Activated CD8-positive, alpha-beta T cell treated with anti-CD3 and anti-CD28 coated beads for 36 hours (primary cell): ENCODE measurements at places on chromosomes 3 and 15. TPM values are rescaled to one million over a fixed set of nuclear protein-coding genes. Genes with fewer than 3 reads are reported as not detected.

The ZCWPW2 gene
- 0.68 TPM for total RNA-seq

The SNTN gene
- total RNA-seq, result not detected

The GLT8D1 gene
- total RNA-seq, result 34.0 TPM

The GREM1 gene
- total RNA-seq, result not detected

The ANKUB1 gene
- total RNA-seq, result not detected

The XIRP1 gene
- total RNA-seq, result 2.5 TPM

The CIDEC gene
- total RNA-seq, result not detected

DNA sequence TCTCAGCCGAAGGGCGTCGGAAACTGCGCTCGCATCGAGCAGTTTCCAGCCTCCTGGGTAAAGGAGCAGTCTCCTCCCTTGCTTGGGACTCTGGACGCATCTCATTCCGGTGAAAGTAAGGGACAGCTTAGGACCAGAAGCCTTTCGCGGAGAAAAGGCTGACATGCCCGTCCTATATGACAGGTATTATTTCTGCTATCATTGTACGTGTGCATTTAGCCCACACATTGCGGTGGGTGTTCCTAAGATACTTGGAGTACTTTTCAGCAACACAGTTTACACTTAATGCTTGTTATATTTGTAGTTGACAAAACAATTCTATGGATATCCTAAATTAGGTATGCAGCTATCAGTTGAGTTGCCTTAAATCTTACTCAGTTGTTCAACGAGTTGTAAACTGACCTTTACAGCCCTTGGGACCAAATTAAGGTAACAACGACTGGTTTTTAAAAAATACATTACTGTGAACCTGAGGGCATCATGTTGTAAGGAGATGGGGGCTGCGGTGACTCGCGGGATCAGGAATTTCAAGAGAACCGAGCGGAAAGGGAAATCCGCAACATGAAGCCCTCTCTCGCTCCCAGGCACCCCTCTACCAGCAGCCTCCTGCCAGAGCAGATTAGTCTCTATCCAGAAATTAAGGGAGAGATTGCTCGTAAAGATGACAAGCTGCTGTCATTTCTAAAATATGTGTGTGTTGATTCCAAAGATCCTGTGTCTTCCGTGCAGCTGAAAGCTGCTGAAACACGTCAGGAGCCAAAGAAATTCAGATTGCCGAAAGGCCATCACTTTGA is 632 bp upstream of the COPS2 start:
- H3K4me3 ChIP-seq, result peak overlapping the region; percentile 99
- peaks cover 6% of the 10 kb centered on the region for H3K36me3 ChIP-seq
- no peaks in the 10 kb centered on the region for H3K27me3 ChIP-seq
- H3K4me1 ChIP-seq, result peaks cover 32% of the 10 kb centered on the region

DNA sequence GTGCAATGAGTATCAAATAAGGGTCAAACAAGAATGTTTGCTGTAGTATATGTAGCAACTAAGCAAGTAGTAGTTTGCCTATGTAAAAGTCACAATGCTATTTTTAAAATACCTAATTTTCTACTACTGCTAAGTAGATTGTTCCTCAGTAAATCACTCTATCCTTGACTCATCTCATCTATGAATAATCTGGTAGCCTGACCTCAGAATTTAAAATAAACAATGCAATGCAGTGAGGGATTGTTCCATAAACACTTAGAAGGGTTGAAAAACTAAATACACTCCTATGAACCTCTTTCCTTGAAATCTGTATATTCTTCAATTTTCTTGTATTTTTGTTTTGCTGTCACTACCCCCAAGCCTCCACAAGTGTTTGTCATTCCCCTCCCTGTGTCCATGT is 253.3 kb downstream of the TBC1D5 start:
- no peak overlapping the region for H3K27ac ChIP-seq
- no peaks in the 10 kb centered on the region for H3K27me3 ChIP-seq
- H3K4me3 ChIP-seq, result no peak overlapping the region

DNA sequence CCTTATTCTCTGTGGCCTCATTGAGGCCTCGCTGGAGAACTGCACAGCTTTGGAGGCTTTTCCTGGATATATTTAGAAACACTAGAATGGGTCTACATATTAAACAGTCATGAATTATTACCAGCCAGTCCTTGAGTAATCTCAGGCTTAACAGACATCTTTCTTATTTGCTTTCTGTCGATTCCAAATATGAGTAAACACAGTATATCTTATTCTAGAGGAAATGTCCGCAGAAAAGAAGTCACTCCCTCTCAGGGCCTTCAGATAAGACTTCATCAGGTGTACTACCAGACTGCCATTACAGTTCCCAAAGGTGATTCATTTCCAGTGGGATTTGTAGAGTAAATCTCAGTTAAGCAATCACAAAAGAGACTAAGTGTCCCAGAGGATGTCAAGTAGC is 310.7 kb downstream of the RBMS3 start:
- no peaks in the 10 kb centered on the region for H3K4me1 ChIP-seq
- no peak overlapping the region for H3K4me3 ChIP-seq
- peaks cover 1% of the 10 kb centered on the region for H3K27me3 ChIP-seq
- no peak for DNase-seq
- no peak overlapping the region for H3K27ac ChIP-seq

DNA sequence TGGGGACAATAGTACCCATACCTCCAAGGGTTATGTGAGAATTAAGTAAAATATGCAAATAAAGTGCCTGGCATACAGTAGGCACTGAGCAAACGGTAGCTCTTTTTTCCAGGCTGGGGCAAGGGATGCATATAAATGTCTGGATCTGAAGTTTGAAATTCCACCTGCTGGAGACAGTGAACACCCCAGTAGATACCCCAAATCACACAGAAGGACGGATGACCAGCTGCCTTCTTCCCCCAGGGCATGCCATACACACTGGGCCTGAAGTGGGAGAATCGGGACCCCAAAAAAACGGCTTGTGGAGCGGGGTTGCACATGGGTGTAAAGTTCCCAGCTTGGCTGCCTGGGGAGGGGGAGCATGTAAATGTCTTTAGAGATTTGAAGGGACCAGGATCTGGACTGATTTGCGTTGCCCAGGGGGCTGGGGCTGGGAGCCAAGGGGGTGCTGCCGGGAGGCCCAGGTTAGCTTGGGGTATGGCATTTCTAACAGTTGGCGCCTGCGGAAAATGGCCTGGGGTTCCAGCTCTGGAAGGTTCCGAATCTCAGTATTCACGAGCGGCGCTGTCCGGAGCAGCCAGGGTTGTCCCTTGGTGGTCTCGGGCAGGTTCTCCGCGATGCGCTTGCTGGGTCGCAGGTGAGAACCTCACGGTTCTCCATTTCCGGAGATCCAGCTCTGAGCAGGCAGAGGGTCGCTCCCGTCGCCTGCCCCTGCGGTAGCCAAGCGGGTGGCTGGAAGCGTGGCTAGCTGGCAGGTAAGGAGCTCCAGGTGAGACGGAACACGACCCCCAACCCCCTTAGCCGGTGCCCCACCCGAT is 42.6 kb upstream of the POLG start:
- H3K36me3 ChIP-seq, result no peaks in the 10 kb centered on the region
- peaks cover 13% of the 10 kb centered on the region for H3K4me1 ChIP-seq
- peak overlapping the region; percentile 69 for H3K4me3 ChIP-seq
- H3K27me3 ChIP-seq, result peaks cover 77% of the 10 kb centered on the region
- DNase-seq, result no peak
- no peak overlapping the region for H3K27ac ChIP-seq

DNA sequence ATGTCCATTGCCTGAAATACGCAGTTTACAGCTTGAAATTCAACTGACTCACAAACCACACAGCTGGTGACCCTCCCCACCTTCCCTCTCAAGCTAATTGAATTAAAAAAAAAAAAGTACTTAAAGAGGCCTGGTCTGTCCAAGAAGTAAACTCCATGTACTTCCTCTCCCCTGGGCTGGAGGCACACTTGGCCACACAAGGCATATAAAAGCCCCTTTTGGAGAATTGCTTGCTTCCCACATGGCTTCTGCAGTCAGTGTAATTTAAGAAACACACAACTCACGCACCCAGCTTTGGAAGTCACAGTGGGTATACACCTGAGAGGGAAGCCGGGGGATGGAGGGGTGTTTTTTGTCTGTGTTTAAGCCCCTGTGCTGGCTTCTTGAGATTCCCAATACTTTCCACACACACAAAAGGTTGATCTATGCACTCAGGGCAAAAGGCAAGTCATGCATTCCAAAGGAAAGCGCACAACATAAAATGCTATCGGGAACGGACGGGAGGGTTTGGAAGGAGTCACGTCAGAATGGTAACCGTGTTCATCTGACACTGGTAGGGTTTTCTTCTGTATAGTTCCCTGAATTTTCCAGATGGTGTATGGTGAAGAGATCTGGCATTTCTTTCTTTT is 106.6 kb upstream of the ALDH1A3 start:
- H3K4me1 ChIP-seq, result no peaks in the 10 kb centered on the region
- no peaks in the 10 kb centered on the region for H3K27me3 ChIP-seq
- DNase-seq, result no peak
- no peak overlapping the region for H3K4me3 ChIP-seq

DNA sequence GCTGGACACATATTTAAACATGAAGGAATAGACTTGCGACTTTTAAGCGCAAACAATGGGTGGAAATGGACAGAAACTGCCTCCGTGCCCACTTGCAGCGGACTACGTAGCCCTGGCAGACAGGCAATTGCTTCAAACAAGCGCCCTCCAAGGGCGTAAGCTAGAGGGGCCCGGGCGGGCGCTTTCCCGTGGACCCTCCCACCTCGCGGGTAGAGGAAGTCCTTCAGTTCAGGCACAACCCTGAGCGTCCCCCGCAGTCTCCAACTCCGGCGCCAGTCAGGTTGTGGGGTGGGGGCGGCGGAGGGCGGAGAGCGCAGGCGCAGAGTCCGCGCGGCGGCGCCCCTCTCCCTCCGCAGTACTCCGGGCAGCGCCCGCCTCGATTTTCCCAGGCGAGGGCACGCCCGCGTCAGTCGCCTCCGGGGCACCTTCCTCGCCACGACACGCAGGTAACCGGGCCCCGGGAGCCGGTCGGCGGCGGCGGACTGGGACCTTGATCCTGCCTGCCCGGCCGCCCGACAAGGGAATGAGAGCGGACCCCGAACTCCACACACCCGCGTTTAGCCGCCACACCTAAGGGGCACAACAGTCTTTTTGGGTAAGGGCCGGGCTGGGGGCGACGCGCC is at the start of gene SLC35G2:
Gene SLC35G2, plus strand, starts transcription at position 358 of the 623 bp plus-strand sequence. CDS start 35,335 bp downstream, outside the sequence.
- peaks cover 27% of the 10 kb centered on the region for H3K27me3 ChIP-seq
- H3K4me1 ChIP-seq, result peaks cover 24% of the 10 kb centered on the region
- H3K27ac ChIP-seq, result peak within 1 kb of the TSS; percentile 82
- peak; percentile 69 for DNase-seq

GRCh38 chr3:100333970-100334487 is 528 bp upstream of the NIT2 start:
- peak overlapping the region; percentile 72 for H3K27ac ChIP-seq
- peaks cover 15% of the 10 kb centered on the region for H3K4me1 ChIP-seq
- H3K27me3 ChIP-seq, result no peaks in the 10 kb centered on the region

- no peaks in the 10 kb centered on the region for H3K4me1 ChIP-seq
- H3K27ac ChIP-seq, result no peak overlapping the region
- no peaks in the 10 kb centered on the region for H3K36me3 ChIP-seq
- no peaks in the 10 kb centered on the region for H3K27me3 ChIP-seq
- H3K4me3 ChIP-seq, result no peak overlapping the region
- DNase-seq, result no peak
Observed at GRCh38 chr15:89946681-89947299, 34.0 kb upstream of the ARPIN start.

- peaks cover 12% of the 10 kb centered on the region for H3K36me3 ChIP-seq
- H3K4me3 ChIP-seq, result peak overlapping the region; percentile 98
- peaks cover 47% of the 10 kb centered on the region for H3K27me3 ChIP-seq
- no peak overlapping the region for H3K27ac ChIP-seq
Observed at GRCh38 chr3:158108445-158108985, 1.4 kb upstream of the RSRC1 start.

- H3K27me3 ChIP-seq, result peaks cover 3% of the 10 kb centered on the region
- H3K4me3 ChIP-seq, result no peak overlapping the region
- no peak overlapping the region for H3K27ac ChIP-seq
- DNase-seq, result no peak
- H3K4me1 ChIP-seq, result no peaks in the 10 kb centered on the region
Observed at GRCh38 chr3:157948605-157949383, 157.4 kb downstream of the SHOX2 start.

DNA sequence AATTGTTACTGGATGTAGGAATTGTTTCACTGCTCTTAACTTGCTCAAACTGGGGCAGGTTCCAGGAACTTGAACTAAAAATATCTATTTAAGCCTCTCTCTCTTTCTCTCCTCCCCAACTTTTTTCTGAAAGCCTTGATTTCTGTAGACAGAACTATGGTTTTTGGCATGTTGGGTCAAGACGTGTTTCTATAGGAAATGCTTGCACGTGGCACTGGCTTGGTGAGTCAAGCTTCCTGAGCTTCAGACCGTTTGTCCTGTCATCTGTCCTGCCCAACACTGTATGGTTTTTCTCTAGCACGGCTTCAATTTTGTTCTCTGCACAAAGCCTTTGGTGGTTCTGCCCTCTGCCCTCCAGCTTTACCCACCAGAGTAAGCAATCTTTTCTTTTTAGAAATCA is 13.5 kb downstream of the EAF1 start:
- H3K27me3 ChIP-seq, result no peaks in the 10 kb centered on the region
- H3K4me1 ChIP-seq, result peaks cover 8% of the 10 kb centered on the region
- peak overlapping the region; percentile 60 for H3K27ac ChIP-seq
- H3K36me3 ChIP-seq, result peaks cover 46% of the 10 kb centered on the region
- no peak for DNase-seq

- H3K4me3 ChIP-seq, result peak overlapping the region; percentile 99
- peaks cover 43% of the 10 kb centered on the region for H3K4me1 ChIP-seq
- no peaks in the 10 kb centered on the region for H3K27me3 ChIP-seq
- peak; percentile 12 for DNase-seq
Observed at GRCh38 chr3:119497820-119498185, 544 bp upstream of the TIMMDC1 start.

GRCh38 chr3:52195823-52196331 is 2.1 kb upstream of the ALAS1 start:
- no peaks in the 10 kb centered on the region for H3K27me3 ChIP-seq
- peaks cover 33% of the 10 kb centered on the region for H3K4me1 ChIP-seq
- DNase-seq, result no peak
- no peak overlapping the region for H3K27ac ChIP-seq

DNA sequence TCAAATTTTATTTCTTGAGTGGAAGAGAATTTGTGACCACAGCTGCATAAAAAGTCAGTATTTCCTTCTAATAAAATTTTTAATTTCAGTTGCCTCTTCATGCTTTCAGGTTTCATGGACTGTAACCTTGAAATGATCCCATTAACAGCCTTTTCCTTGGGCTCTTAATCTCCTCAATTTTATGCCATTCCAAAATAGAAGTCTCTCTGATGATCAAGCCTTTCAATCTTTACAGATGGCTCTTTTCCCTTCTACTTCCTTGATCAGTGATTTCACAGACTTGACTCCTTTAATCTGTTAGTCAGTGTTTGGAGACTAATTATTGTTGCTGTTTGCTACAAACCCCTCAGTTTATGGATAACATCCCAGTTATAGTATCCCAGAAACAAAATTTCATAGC is 11.9 kb downstream of the TSC22D2 start:
- H3K4me1 ChIP-seq, result peaks cover 51% of the 10 kb centered on the region
- peaks cover 21% of the 10 kb centered on the region for H3K36me3 ChIP-seq
- no peak overlapping the region for H3K4me3 ChIP-seq
- no peak for DNase-seq
- no peaks in the 10 kb centered on the region for H3K27me3 ChIP-seq
